Jurkat, Clone E6-1 (cell line): ENCODE measurements at places on chromosomes 1 and 21.

DNA sequence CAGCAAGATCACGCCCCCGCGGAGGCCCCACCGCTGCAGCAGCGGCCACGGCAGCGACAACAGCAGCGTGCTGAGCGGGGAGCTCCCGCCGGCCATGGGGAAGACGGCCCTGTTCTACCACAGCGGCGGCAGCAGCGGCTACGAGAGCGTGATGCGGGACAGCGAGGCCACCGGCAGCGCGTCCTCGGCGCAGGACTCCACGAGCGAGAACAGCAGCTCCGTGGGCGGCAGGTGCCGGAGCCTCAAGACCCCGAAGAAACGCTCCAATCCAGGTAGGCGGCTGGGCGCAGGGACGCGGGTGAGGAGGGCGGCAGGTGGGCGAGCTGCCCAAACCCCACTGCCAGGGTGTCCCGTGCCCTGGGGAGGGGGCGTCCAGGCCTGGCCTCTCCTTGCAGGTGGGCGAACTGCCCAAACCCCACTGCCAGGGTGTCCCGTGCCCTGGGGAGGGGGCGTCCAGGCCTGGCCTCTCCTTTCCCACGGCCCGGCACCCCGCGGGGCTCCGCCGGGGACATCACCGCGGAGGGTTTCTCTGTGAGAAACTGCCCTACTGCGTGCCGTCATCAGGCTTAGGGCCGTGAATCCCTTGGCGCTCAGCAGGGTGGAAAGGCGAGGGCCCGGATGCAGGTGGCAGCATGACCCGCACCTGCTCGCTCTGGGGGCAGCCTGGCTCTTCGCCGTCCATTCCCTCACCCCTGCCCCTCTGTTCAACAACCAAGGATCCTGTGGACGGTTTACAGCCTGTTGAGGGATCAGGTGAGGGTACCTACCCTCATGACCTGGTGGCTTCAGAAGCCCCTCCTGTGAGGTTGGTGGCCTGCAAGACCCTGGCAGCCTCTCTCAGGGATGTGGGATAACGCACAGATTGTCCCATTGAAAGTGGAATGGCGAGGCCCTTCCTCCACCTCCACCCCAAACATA is 534.0 kb downstream of the KIF26B start:
- DNase-seq: no peak

GRCh38 chr1:32813941-32814739 is 3.0 kb downstream of the YARS1 start:
- no peak for DNase-seq

- DNase-seq: no peak
Observed at GRCh38 chr1:239483391-239483790, 97.0 kb downstream of the CHRM3 start.

DNA sequence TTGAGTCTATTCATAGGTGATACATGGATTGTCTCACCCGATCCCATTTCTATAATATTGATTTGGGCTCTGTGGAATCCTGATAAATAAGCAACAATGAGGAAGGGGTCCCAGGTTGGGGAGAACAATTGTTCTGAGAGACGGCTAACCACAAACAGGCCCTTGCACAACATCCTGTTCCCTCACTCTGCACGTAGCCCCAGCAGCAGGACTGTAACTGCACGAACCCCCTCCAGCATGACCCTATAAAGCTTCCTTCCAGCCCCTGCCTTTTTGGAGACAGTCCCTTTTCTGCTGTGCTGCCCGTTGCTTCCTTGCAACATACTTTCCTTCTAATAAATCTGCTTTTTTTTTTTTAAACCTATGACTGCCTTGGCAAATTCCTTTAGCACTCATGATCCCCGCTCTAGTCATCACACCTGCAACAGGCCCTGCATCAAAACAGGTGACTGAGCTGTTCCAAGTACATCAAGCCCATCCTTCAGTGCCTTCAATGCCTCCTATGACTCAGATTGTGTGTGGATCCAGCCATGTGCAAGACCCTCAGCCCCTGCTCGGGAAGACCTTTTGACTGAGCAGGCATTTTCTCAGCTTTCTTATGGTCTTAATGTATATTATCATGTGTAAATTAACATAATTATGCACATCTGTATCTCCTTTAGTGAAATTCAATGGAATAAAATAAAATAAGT is 63.7 kb upstream of the B3GALNT2 start:
- peak; percentile 53 for DNase-seq

DNA sequence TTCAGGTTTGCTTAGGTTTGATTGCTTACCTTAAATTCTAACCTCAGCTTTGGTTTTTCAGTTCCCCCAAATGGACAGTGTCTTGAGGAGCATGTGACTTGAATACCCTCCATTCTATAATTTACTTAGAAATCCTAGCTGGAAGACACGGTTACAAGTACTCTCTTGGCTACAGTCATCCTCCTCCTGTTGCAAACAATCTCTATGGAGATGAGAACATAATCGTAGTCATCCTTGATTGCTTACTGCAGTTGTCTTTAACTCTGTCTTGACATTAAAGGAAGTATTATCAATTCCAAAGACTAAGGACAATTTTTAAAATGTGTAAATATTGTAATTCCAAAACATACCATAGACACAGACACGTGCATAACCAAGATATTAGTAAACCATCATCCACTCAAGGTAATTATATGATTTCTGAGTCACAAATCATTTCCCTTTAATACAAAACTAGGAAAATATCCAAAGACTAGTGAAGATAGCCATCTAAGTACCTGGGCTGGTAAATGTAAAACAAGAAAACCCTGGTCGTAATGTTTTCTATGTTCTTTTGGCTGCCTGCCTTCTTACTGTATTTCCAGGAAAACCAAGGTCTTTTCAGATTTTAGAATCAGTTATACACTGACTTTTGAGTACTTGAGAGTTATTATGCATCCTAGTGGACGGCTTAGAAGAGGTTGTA is 149.9 kb downstream of the CHRM3 start:
- DNase-seq: no peak

DNA sequence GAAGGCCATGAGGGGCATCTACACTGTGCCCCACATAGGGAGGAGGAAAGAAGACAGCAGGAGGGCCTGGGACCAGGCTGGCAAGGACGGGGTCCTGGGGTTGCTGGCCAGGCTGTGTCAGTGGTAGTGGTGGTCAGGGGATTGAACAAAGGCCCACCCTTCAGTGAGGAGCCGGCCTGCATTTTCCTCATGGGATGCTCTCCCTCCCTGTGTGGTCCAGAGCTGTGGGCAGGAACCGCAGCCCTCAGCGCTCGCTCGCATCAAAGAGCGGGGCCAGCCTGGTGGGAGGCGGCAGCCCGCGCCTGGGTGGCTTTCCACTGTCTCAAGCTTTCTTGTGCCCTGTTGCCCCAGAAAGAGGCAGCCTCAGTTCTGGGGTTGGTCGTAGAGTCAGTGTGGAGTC is 24.8 kb downstream of the LHX4 start:
- DNase-seq: no peak

DNA sequence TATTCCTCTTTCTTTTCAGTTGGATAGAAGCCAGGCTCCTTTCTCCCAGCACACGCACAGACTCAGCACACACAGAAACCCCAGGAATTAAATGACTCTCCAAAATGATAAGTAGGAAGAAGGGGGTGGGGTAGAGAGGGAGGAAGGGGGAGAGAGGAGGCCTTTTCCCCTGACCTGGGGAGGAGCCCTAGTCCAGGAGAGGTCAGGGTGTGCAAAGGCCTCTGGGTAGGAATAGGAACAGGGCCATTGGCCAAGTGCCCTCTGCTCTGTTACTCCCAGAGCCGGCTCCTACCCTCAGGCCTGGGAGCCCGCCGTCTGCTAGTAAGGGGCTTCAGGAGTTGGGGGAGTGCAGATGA is 35.6 kb upstream of the PUM1 start:
- DNase-seq: no peak

DNA sequence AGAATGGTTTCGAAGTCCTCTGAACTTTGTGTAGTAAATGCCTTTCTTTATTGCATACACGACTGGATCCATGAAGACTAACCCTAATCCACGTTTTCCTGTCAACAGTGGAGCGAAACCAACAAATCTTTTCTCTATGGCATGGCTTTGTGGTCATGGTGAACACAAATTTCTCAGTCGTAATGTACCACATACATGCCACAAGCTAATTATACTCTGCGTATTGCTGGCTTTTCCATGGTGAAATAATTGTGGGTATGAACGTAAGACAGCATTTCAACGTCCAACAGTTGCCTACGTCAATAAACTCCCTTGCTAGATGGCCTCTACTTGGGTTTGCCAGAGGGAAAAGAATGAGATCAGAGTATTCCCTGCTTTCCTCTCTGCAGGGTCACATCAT is 27.5 kb downstream of the INTS7 start:
- DNase-seq: peak; percentile 39

- DNase-seq: no peak
Observed at GRCh38 chr1:169999761-170000160, 74.7 kb downstream of the KIFAP3 start.

GRCh38 chr1:160047111-160047991 is 15.6 kb upstream of the PIGM start:
- DNase-seq: no peak

GRCh38 chr1:99619583-99619982 is 26.3 kb upstream of the PALMD start:
- DNase-seq: no peak

DNA sequence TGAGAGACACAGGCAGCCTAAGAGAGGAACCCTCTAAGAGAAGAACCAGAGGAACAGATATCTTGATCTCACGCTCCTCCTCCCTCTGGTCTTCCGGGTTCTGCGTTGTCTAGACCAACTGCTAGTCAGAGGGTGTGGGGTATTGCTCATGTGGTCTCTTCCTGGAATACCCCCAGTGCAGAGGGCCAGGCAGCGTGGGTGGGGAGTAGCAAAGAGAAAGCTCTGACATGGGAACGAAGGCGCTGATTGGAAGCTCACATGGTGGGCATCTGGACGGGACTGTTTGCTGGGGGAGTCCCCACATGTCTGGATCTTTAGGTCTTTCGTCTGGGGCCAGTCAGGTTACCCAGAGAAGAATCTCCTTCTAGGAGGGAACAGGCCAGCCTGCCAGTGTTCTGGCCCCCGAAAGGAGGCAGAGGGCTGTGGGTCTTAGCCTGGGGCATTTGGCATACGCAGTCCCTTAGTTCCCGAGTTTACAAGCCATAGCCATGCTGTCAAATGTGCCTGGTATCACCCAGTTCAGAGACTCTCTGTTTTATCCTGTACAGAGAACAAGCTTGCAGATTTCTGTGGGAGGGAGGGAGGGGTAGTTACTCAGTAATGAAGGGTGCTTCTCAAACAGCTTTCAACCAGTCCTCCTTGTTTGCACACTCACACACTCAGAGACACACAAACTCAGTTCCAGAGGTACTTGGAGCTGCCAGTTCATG is 18.3 kb upstream of the IL6R start:
- DNase-seq: no peak

DNA sequence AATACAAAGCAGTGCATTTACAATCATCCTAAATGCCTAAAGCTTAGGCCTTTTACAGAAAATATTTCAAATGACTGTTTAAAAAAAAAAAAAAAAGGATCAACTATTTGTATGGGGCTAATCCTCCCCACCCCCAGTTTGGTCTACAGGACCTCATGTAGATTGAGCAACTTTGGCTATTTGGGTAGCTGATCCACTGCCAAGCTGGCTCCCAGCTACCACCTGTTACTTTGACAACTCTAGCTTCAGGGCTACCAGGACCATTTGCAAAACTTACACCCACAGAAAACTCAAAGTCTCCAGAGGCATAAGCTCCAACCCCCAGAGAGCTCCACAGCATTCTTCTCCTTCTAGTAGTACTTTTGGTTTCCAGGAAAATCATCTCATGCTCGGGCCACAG is 29.4 kb downstream of the JAK1 start:
- DNase-seq: no peak

- DNase-seq: peak; percentile 55
Observed at GRCh38 chr1:212415107-212415841, 588 bp upstream of the PACC1 start.

DNA sequence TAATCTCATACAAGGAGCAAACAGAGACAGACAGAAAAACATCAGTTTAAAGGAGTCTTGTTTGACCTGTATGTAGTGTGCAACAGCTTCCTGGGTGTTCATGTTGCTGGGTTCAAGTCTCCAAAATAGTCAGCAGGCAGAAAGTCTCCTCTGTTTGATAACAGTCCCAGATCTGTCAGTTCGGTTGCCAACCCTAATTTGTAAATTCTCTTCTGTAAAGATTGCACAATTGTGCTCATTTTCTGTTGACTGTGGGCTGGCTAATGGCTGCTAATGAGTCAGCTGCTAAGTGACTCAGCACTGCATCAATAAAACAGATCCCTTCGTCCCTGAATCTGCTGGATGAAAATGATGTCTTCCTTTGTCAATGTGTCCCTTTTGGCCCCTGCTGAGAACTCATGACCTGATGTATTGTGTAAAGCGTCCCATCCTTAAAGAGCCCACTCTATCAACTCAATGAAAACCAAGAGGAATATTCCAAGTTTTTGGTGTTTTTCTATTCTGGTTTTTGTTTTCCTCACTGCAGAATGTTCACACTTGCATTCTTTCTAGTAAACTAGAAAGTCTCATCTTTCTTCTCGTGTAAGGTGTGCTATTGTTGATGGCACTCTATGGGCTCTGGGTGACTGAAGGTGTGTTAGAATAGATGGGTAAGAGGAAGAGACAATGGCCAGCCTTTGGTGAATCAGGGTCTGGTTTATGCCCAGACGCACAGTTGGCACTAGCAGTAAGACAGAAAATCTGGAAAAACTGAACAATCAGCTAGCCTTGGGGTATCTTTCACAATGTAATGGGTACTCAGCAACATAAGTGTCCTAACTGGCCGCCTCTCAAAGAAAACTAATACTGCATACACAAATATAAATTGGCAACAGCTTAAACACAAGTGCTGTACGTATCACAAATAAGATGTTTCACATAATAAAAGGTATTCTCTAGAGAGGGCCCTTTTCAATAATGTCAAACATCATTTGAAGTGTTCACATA is 75.1 kb upstream of the SIPA1L2 start:
- no peak for DNase-seq

DNA sequence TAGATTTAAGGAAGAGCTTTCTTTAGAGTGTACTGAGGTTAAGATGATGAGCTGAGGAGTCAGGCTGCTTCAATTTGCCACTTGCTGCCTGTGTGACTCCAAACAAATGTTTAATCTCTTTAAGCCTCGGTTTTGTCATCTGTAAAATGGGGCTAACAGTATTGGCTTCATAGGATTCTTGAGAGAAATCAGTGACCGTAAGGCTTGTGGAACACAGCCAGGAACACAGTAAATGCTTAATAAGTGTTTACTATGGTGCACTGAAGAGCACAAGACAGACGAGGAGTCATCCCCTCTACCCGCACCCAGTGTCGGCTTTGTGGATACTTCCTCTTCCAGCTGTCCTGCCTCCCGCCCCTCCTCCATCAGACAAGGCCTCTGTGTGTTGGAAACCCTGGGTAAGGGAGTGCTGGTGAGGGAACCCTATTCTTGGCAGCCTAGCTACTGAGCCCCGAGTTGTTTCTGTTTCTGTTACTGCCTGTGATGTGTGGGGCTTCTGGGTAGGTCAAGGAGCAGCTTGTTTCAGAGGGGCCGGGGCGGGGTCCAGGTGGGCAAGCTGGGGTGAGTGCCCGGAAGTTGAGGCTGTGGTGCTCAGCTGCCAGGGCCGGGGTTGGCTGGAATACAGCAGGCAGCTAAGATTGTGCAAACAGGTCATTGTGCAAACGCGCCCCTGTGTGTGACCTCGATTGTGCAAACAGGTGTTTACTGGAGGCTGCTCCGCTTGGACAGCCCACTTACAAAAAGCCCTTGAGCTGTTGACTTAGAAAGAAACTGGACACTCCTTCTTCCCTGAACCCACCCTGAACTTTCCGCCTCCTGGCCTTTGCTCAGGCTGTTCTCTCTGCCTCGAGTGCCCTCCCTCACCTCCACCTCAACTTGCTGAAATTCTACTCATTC is 4.0 kb upstream of the CSF3R start:
- DNase-seq: no peak
